ENCODE measurements at places on chromosomes 11 and 22.

DNA sequence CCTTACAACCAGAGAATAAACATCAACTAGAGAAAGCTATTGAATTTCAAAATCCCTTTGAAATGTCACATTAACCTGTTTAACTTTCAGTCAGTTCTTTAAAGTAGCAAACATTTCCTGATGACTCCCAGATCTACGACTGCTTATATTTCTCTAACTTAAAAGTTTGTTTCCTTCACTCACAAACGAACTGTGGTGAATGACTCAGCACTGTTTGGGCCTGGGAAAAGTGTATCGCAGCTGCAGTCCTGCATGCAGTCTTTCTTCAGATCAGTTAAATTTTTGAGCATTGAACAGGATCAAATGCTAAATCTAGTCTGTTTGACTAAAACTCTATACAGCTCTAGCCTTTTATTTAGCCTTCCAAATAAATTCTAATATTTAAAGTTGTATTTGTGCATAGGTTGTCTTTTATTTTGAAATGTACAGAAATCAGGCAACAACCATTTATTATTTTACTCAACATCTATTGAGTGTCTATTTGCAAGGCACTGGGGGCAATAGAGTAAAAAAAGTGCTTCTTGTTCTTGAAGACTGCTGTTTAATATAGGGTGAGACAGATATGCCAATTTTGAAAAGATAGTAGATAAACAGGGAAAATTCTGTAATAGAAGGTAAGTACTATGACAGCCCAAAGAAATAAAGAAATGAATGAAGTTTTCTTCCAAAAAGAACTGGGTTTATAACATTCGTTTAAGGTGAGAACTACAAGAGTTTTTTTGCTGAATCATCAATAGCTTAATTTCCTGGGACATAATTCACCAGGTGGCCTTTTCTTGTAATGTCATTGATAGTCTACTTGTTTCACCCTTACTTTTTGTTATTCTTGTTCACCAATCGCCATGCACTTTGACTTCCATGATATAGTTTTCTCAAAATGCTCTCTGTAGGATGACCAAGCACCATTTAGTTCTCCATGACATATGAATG is 235.4 kb downstream of the METTL15 start:
- DNase-seq, result peak; percentile 23

- no peak for DNase-seq
Measured at GRCh38 chr11:3380706-3381545, 2.0 kb upstream of the ZNF195 start.

DNA sequence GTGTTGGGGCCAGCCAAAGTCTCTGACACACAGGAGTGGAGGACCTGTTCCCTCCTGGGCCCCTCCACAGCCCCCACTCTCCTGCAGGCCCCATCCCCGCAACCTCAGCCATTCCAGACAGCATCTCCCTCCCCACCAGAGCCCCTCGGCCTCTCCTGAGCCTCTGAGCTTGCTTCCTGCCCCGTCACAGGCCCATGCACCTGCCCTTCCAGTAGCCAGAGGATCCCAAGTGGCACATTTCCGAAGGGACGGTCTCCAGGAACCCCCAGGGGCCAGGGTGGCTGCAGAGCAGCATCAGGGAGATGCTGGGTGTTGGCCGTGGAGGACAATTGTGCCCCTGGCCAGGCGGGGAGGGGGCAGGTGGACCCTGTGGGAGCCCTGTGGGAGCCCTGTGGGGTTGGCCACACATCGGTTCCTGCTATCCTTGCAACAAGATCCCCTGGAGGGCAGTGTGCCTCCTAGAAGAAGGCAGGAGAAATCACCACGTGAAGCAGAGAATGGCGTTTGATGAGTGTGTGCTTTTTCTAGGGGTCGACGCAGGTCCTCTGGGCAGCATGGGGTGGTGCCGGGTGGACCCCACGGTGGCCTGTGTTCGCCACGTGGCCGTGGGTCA is 45.3 kb upstream of the PPARA start:
- DNase-seq, result no peak

DNA sequence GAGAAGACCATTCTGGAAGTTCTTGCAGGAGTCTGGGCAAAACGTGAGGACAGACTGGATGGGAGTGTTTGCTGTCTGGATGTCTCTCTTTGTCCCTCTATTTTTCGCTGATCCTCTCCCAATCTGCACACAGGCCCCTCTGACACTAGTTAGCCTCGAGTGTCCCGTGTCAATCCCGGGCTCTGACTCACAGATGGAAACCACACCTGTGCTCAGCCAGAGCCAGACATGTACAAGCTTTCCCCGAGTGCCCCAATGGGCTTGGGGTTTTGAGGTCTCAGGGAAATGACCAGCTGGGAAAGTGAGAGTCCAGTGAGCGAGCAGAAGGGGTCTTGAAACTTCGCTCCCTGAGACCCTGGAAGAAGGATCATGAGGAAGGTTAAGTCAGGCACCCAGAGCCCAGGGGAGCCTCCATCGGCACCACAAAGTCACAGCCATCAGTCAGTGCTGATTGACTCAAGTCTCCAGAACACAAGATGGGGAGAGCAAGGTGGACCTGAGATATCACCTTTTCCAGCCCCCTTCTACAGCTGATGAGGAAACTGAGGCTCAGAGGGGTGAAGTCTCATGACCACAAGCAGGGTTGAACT is 13.9 kb downstream of the APOL2 start:
- DNase-seq, result no peak

- no peak for DNase-seq
Measured at GRCh38 chr11:116263019-116263418, 509.8 kb downstream of the BUD13 start.

GRCh38 chr22:43798492-43798891 is 13.6 kb downstream of the EFCAB6 start:
- peak; percentile 74 for DNase-seq

- DNase-seq, result no peak
Measured at GRCh38 chr11:102318469-102318868, 1.2 kb downstream of the BIRC3 start.

GRCh38 chr11:75237050-75237449 is 3.5 kb upstream of the TPBGL start:
- DNase-seq, result no peak

DNA sequence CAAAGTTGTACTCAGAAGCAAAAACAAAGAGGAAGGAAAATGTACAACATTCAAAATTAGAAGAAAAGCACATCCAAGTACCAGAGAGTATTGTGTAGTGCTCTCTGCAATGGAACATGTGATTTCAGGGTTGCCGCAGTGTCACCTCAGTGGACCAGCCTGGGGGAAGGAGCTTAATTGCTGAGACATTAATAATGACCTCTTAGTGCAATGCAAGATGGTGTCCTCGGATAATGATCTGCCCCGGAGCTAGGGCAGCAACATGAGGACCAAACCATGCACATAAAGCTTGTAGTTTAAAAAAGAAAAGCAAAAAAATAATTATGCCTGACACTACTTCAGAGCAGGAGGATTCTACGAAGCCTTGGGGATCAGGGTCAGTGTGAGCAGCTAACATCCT is 11.3 kb upstream of the JHY start:
- no peak for DNase-seq

DNA sequence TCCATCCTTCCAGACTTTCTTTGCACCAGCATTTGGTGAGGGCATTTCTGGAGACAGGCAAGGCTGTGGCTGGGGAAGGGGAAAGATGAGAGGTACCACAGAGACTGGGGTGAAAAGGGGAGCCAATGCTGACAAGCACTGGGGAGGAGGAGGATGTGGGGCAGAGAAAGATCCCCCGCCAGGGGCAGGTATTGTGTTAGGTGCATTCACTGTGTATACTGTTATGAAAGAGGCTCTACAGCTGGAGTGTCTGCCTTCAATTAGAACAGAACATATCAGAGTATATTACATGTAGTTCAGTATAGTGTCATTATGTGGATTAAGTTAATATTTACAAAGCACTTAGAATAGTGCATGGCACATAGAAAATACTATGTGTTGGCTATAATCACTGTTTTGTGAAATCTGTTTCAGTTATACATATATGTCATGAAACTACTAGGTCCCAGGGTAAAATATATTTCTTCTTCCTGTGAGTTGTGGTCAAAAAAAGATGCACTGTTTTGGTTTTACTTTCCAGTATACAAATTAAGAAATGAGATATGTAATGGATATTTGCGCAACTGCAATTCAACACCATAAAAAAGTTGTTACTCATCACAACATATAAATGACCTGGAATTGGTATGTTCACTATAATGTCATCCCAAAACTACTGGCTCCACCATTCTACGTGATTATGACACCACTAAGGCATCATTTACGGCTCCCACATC is 8.4 kb downstream of the MSANTD2 start:
- DNase-seq, result no peak

DNA sequence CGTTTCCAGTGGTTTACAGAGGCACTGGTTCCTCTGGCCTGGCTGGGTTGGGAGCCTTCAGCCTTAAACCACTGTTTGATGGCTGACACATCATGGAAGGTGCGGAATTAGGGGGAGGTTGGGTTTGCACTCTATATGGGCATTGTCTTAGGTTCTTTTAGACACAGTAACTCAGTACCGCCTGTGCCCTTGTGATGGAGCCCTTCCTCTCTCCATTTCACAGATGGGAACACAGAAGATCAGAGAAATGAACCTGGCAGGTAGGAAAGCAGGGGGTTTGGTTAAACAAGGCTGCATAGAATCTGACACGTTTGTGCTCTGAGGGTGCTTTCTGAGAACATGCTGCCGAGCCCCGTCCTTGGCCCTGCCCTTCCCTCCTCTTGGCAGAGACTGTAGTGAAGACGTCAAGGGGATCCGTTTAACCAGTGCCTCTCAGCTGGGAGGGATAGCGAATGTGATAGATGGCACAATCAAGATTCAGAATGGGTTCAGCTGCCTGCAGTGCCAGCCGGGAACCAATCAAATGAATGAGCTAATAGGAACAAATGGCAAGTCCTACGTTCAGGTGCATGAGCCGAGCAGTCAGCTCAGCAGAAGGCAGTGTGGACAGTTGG is 228.6 kb downstream of the TBC1D22A start:
- no peak for DNase-seq

DNA sequence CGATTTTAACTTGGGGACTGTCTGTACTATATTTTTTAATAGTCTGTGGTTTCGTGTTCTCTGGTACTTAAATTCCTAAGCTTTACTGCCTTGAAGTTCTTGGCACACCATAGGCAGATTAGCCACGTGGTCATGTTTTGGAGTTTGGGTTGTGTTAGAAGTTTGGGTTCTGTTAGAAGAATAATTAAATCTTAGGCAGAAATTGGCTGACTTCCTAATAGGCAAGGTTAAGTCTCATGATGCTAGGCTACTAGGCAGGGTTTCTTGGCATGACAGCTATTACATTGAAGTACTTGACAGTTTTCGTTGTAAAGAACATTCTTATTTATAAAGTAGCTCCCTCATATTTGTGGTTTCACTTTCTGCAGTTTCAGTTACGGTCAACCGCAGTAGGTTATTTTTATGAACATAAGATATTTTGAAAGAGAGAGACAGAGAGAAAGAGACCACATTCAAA is 30.0 kb upstream of the MMP7 start:
- DNase-seq, result no peak

- DNase-seq, result no peak
Measured at GRCh38 chr11:101718402-101718801, 134.6 kb upstream of the TRPC6 start.

- peak; percentile 10 for DNase-seq
Measured at GRCh38 chr22:35705141-35705540, 12.5 kb upstream of the APOL5 start.

DNA sequence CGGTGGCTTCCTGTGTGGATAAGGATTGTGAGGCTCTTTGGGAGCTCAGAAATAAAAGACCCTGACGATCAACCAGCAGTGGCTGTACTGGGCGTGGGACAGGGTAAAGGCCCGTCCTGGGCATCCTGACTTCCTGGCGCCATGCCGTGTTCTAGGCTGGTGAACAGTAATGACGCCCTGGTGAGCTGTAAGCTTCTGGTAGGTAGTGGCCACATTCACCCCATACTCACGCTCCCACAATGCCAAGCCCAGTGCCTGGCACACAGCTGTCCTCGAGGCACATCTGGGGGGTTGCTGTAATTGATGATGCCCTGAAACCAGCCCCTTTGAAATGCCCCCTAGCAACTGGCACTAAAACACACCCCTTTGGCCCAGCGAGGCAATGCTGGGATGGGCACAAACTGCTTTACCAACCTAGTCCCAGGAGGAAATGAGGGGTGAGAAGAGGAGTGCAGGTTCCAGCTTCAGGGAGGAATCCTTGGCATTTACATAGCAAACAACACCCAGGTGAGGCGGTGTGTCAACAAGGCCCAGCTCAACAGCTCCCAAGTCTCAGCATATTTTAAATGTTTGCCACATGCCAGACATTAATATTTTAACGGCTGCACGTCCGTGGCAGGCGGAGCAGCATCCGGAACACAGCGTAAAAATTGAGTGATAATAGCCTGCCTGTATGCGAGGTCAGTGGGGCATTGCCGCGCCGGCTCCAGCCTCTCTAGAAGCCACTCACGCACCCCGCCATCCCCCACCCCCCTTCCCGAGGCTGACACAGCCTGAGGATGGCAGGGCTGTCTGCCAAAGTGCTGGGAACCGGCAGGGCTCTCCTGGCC is 79.3 kb downstream of the DSCAML1 start:
- peak; percentile 10 for DNase-seq

DNA sequence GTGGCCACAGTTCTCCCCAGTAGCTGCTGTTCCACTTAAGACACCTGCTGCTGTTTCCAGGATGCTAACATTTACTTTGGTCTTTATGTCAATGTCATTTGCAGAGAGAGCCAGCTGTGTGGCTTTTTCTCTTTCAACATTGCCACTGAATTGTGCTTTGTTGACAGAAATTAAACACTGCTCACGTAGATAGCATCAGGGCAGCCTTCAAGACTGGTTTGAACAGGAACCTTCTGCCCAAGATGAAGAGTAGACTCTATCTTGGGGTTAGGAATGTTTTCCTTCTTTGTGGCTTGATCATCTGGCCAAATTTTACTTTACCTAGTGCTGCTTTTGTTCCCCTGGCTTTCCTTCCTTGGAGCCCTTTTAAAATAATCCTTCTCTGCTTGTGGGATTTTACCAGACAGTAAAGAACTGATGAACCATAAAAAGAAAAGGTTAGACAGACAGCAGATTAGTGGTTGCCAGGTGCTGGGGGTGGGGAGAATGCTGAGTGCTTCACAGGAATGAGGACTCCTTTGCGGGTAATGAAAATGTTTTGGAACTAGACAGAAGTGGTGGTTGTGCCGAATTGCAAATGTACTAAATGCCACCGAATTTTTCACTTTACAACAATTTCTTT is 22.7 kb upstream of the XBP1 start:
- no peak for DNase-seq

DNA sequence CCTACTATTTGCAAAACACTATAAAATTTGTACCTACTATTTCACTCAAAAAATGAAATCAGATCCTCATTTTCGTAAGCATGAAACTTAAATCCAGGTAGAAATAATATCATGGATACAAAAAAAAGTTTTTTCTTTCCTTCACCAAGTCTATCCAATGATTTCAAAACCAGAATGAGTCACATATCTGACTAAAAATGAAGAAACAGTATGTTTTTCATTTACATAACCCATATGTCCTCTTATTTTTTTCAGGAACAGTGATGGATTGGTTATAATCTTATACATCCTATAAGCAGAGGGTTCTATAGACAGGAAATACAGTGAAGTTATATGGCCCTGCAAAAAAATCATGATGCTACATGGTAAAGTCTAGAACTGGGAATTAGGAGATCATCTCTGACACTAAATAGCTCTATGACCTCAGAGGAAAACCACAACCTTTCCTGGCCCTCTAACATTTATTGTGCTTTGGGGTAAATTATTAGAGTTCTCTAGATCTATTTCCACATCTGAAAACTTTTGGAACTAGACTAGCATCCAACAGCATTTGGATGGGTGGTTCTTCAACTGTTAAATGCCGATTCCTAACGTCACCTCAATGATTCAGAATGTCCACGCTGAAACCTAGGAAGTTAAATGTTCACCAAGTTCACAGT is 10.9 kb downstream of the MTMR2 start:
- DNase-seq, result no peak

Data from kidney epithelial cell (primary cell).